Colonic mucosa (tissue), 4 donors: ENCODE measurements at places on chromosomes 16 and 17. TPM values are rescaled to one million over a fixed set of nuclear protein-coding genes. Genes with fewer than 3 reads are reported as not detected.

GRCh38 chr17:17859909-17860765 is 23.4 kb upstream of the SREBF1 start:
- DNase-seq: peak; percentile 75

C17orf50 gene
- total RNA-seq: not detected

DOC2A gene
- total RNA-seq: 12.9 TPM

GLIS2 gene
- 4.1 TPM for total RNA-seq

DNA sequence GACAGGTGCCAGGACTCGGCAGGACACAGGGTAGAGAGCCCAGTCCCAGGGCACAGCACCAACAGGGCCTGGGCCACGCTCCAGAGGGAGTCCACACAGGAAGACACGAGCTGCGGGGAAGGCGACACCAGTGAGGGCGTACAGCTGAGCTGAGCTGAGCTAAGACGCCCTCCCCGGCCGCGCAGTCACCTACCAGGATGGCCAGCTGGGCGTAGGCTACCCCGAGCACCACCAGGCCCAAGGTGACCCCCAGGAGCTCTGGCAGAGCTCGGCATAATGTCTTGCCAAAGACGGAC is 42.6 kb downstream of the TSC2 start:
- peak; percentile 30 for DNase-seq

DNA sequence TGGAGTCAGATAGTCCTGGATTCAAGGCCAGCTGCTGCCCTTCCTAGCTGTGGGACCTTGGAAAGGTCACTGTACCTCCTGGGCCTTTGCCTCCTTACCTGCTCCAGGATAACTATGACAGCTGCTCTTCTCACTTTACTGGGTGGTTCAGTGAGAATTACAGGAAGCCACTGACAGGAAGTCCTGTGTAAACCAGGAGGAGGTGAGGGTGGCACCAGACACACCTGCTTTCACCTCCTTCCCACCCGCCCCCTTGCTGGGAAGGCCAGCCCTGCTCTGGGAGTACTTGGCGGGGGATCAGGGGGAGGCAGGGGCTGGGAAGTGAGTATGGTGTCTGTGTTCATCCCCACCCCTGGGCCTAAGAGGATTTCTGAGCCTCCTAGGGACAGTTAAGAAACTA is 42.6 kb downstream of the CPNE2 start:
- peak; percentile 77 for DNase-seq

DNA sequence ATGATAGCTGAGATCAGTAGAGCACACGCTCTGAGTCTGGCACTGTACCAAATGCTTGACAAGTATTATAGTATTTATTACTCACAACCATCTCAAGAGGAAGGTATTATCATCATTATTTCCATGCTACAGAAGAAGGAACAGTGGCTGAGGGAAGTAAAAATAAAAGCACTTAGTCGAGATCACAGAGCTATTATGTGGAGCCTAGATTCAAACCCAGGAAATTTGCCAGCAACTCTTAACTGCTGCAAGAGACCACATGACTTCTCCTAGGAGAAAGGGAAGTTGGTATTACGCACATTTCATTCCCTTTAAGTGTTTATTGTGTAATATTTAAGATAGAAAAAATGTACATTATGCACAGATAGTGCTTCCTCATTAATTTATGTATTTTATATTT is 1.0 kb upstream of the RHOT1 start:
- DNase-seq: peak; percentile 50

- DNase-seq: no peak
Measured at GRCh38 chr17:58325289-58325726, 3.3 kb downstream of the TSPOAP1 start.

DNA sequence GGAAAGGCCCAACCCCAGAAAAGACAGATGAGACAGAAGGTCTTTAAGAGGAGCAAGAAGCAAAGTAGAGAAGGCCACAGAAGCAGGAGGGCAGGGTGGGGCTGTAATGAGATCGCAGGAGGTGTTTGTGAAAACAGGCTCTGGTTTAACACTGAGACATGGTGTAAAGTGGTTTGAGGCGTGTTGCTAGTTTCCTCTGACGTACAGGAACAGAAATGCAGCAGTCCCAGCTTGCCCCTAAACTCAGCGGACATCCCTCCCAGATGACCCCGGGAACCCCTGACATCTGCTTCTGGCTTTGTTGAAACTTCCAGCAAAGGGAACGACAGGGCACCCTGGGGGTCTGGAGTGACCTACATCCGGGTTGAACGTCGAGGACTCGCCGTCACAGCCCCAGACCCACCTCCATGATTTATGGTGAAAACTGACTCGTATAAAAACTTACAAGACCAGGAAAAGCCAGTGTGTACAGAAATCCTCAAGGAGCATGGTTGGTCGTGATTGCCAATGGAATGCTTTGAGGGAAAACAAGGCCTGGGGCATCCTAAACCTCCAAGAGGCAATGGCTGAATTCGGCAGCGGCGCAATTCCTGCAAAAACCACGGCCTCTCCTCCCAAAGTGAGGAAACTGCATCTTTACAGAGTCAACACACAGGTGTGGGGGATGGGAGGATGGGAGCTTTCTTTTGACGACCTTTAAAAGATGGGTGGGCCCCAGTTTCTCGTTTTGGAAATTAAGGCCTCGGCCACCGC is 25.8 kb downstream of the LITAF start:
- no peak for DNase-seq
